ENCODE measurements at places on chromosomes 2 and 18.

DNA sequence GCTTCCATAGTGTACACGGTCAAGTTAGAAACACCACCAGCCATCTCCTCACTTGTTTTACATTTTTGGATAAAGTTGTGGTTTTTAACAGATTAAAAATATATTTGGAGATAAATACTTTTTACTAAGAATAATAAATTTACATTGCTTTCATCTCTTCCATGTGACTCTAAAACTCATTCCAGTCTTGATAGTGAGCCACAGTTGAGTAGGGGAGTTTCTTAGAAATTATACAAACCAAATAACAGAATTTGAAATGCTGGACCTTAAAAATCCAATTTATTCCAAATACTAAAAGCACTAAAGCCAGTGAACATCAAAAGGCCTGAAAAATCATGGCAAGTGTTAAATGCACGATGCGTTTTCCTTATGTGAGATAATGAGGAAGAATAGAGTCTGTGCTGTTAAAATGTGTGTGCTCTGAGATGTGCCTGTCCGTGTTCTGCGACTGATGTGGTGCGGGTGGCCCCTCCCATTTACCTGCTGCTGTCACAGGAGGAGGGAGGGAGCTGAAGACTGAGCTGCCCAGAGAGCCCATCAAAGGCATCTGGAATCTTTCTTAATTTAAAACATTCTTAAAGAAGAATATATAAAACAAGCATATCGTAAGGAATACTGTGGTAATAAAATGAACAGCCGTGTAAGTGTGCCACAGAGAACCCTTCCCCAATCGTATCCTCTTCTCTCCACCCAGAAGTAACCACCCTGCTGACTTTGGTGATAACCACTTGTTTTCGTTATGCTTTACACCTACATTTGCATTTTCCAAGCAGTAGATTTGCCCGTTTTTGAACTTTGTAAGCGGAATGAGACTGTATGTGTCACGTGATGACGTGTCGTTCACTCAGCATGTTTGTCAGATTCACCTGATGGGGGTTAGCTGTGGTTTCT, 57.0 kb upstream of the TXNDC2 start:
- no peak for DNase-seq

DNA sequence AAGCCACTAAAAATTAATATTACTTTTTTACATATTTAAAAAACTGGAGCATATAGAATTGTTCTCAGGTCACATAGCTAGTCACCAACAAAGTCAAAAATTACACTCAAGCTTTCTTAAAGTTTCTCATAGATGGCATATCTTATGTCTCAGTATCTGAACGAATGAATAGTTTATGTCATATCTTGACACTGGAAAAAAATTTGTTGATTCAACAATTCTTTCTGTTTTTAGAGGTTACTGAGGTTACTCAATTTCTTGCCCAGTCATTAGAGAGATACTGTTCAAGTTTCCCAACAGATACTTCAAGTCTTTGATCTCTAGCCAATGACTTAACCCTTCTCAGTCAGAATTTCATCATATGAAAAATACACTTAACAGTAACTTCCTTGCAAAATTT, 113.1 kb upstream of the XIRP2 start:
- DNase-seq = no peak

DNA sequence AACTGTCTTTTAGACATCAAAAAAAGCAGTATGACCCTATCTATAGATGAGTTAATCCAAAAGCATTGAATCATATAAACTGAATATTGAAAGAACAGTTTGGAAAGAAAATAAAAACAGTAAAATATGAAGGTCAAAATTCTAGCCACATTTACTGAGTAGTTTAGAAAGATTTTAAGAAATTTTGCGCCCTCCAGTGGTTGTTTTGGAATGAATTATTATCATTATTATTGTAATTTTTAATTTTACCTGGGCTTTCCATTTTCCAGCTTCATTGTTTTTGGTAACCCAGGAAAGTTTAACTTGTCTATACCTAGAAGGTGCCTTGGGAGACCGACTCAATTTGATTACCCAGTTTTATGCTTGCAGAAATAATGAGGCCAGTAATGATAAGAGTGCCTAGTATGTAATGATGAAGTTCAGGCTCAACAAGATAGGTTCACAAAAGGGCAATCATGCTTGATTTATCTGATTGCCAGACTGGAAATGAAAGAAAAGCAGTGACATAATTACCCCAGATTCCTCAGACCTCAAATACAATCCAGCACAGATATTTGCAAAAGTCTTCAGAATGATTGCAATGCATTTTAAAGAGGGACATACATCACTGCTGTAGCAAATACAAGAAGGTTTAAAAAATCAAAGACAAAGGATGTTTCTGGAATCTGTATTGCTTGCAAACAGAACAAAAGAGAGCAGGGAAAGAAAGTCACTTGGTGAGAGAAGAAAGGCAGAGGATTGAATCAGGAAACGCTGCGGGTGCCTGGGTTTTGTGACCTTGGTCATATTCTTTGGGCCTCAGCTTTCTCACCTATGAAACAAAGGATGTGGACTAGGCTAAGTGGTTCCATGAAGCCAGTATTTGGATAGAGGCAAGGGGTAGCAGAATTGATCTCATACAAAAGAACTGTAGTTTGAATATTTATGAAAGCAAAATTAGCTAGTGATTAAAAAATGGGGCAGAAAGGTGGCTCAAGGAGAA, 153.8 kb downstream of the MAP2 start:
- DNase-seq = no peak

DNA sequence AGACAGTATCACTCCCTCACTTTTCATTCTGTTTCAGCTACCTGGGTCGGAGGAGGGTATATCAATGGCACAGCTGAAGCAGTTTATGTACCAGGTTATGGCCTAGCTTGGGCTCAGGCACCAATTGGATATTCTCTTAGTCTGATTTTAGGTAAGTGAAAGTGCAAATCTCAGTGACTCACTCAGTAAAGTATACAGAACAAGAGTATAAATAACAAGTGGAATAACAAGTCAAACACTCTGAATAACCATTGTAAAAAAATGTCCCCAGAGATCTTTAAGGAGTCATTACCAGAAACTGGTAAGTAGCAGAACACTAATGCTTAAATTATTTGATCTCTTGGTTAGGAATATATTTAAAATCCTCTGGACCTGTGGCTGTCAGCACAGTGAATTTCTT, 5.7 kb downstream of the SLC5A7 start:
- no peak for DNase-seq

DNA sequence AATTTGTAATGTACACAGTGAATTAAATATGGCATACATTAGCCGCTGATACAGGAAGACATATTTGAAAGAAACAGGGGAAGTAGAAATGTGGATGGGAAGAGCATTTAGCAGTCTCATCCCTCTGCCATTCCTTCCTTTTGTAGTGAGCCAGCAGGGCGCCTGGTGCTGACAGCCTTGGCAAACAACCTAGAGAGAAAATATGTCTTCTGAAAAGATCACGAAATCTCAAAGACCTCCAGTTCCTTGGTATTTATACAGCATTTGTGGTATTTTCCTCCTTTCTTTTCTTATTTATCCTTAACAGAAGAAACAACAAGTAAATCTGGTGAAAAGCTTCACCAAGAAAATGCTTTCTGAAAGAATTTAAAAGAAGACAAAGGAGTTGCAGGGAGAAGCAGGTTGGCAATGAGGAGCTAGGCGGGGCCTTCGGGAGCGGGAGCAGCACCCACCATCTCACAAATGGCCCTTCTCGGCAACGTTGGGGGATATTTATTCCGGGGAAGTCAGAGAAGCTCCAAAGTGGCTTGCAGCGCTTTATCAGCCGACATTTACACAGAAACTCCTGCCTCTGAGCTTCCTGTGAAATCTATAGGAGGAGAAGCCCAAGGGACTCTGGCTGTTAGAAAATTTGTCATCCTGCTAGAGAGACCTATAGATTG, 406.1 kb upstream of the NRP2 start:
- no peak for DNase-seq

GRCh38 chr2:101558740-101559525, 84.0 kb upstream of the RFX8 start:
- DNase-seq = no peak

- DNase-seq = no peak
These were observed 1067.6 kb upstream of the ACVR2A start for GRCh38 chr2:146777181-146777580.

DNA sequence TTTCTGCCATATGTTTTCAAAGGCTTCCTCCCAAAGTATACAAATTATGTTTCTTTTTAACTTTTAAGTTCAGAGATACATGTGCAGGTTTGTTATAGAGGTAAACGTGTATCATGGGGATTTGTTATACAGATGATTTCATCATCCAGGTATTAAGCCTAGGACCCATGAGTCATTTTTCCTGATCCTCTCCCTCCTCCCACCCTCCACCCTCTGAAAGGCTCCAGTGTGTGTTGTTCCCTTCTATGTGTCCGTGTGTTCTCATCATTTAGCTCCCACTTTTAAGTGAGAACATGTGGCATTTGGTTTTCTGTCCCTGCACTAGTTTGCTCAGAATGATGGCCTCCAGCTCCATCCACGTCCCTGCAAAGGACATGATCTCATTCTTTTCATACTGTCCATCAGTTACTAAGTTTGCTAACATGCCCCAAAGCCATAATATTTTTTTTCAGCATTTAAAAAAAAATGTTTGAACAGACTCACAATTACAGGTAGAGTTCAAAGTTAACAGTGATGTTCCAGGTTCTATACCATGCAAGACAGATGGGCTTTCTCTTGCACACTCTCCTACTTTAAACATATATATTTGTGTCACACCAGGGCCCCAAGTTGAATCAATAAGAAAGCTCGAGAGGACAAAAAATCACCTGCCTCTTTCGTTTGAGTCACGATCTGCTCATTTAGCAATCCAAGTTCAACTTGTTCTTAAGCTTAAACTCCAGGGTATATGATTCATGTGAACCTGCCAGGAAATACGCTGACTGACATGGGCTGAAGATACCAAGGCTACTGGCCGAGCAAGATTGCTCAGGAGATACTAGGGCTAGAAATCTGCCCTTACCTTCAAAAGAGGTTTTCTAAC, 77.6 kb downstream of the AP1S3 start:
- no peak for DNase-seq

GRCh38 chr18:785242-785641, 26.8 kb downstream of the YES1 start:
- DNase-seq = no peak

DNA sequence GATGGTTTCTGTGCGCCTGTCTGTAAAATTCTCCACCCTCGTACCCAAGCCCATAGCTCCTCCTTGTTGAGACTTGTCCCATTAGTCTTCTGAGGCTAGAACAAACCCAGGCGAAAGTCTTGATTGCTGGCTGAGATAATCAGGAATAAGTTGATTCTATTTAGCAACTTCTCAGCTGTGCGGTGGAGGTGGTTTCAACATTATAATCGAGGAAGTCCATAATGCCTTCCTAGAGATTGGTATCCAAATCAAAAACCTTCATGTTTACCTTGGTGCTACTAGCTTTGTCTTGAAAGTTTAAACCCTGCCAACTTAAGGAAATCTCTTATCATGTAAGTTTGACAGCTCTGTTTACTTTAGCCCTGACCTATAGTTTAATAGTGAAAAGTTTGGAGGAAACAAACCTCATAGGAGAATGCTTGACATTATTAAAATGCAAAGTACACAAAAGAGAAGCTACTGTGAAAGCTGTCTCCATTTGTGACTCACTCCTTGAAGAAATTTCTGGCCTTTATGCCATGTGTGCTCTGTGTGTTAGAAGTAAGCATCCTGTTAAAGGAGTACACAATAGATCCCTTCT, 36.6 kb upstream of the DSC1 start:
- no peak for DNase-seq

- DNase-seq = no peak
These were observed 195.4 kb downstream of the FAM210A start for GRCh38 chr18:13530879-13531387.

- DNase-seq = no peak
These were observed 175.4 kb downstream of the LCLAT1 start for GRCh38 chr2:30622452-30622851.

DNA sequence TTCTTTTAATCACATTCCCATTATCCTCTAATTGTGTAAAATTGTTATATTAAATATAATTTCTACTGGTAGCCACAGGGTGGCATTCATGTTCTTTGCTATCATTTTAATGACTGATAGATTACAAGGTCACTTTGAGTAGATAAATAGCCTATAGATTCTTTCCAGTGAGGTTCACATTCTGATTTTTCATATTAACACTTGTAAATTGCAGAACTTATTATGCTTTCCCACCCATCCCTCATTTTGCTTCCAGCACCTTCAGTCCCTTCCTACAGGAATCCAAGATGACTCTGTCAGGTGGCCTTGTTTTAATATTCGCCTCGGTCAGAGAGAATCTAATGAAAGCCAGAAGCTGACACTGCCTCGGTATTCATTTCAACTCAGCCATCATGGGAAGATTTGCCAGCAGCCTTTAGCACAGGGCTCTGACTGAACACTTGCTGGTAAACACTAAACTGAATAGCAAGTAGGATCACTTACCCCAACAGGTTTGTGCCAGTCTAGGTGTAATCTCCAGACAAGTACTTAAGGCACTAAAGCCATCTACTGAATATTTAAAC, 101.2 kb upstream of the FSHR start:
- DNase-seq = no peak

DNA sequence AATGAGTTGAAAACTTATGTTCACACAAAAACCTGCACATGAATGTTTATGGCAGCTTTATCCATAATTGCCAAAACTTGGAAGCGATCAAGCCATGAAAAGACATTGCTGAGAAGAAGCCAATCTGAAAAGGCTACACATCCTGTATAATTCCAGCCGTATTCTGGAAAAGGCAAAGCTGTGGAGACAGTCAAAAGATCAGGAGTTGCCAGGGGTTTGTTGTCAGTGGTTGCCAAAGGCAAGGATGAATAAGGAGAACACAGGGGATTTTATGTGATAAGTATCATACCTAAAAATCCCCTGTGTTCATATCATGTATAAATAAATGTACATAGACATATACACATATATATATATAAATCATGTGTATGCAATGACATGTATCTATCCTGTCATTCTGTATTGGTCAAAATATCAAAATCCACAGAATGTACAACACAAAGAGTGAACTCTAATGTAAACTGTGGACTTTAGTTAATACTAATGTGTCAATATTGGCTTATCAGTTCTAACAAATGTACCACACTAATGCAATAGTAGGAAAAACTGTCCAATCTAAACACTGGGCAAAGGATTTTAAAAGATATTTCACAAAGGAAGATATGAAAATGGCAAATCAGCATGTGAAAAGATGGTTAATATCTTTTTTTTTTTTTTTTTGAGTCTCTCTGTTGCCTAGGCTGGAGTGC, 75.8 kb downstream of the PTRHD1 start:
- no peak for DNase-seq

DNA sequence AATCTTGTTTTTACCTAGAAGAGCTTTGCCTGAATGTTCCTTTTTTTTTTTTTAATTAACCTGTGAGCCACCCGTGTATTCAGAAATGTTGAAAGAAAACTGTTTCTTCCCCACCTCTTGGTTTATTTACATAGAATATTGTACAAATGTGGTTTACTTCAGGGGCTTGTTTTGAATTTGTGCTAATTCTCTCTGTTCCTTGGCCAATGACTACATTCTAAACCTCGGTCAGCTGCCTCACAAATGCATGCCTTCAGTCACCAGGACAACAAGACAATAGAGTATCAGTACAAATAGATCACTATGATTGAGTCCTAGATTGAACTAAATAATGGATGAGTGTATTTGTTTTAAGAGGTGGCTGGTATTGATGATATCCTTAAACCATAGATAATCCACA, 36.0 kb downstream of the AGFG1 start:
- DNase-seq = no peak

Data from activated B cell treated with CpG ODN at 0.5 μM for 24 hours (primary cell).